T-cell (primary cell): ENCODE measurements at places on chromosomes 5 and 9.

GRCh38 chr5:125033602-125034001 lies 287.2 kb upstream of the ZNF608 start:
- no peak for DNase-seq

DNA sequence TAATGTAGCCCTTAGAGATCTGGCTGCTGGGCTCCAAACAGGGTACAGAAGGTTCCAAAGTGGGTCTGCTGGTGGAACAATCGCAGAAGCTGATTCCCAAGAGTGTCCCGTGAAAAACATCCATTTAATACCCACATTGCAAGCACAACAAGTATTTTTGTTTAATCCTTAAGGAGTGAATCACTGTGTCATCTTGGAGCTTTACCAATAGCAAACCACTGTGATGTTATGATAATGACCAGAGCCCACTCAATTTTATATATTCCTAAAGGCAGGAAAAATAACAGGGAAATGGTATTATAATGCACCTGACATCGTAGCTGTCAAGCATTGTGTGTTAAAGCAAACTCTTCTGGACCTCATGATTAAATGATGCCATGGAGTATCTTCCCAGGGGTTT lies 291.9 kb downstream of the FBXL7 start:
- DNase-seq, result no peak

- DNase-seq, result no peak
Observed at GRCh38 chr5:135116160-135116561, 82.1 kb upstream of the PITX1 start.

- no peak for DNase-seq
Observed at GRCh38 chr5:90547072-90547536, 11.5 kb upstream of the ADGRV1 start.

GRCh38 chr5:153755913-153756500 lies 265.5 kb downstream of the GRIA1 start:
- DNase-seq, result no peak

GRCh38 chr5:178241688-178242231 lies 9.2 kb upstream of the PHYKPL start:
- no peak for DNase-seq

GRCh38 chr9:84151640-84152039 lies 171.0 kb downstream of the RMI1 start:
- no peak for DNase-seq

DNA sequence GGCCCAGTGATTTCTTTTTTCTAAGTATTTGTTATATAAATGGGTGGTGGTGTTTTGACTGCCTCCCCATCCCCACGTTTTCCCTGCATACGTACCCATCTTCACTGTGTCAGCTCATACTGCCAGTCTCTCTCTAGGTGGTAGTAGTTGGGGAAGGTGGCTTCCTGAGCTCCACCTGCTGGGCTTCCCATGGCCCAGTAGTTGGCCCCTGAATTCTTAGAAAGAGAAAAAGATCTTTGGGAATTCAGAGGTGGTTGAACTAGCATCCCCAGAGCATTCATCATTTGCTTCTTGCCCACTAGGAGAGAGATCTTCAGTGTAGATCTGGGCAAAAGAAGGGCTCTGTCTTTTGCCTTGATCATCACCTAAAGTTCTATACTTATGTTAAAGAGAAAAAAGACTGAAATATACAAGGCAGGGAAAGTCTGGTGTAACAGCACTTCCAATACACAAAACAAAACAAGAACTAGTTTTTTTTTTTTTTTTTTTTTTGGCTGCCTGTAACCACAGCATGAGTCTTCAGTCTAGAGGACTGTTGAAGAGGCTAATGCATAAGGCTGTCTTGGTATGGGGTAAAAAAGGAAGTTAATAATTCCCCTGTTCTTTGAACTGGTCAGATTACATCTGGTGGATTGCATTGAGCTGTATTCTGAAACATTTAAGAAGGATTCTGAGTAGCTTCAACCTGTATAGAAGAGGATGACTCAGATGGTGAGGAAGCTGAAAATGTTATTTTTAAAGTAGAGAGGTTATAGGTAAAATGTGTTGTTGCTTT lies 128.7 kb downstream of the ATG10 start:
- DNase-seq, result no peak

- DNase-seq, result no peak
Observed at GRCh38 chr9:99350461-99350860, 128.4 kb downstream of the SEC61B start.

GRCh38 chr5:100690036-100690560 lies 154.9 kb downstream of the FAM174A start:
- no peak for DNase-seq

GRCh38 chr5:78801413-78801812 lies 152.8 kb upstream of the LHFPL2 start:
- no peak for DNase-seq

GRCh38 chr5:2763533-2763794 lies 12.0 kb upstream of the IRX2 start:
- DNase-seq, result no peak

DNA sequence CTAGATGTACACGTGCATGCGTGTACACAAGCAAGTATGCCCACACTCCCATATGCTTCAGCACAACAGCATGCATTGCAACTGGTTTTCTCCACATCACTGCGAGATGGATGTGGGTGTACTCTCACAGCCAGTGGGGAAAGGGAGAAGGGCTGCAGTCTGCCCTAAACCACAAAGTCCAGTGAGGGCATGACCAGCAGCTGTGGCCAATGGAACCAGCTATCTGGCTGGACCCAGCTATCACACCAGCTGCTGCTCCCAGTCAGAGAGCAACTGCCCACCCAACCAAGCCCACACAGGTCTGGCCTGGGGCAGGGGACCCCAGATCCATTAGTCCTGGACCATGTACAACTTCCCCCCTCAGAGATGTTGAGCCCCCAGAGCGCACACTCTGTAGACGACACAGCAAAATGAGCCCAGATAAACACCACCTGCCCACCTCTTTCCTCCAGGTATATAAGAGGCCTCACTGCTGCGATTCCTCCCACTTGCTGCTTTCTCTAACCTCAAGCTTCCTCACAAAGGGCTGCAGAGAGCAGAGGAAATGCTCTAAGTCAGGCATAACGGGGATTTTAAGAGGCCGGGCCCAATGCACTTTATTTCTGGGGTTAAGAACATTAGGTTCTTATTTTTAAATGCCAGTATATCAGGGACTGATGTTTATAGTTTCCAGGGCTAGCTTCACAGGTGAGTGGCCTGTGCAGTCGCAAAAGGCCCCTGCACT lies 39.0 kb downstream of the SHB start:
- no peak for DNase-seq

DNA sequence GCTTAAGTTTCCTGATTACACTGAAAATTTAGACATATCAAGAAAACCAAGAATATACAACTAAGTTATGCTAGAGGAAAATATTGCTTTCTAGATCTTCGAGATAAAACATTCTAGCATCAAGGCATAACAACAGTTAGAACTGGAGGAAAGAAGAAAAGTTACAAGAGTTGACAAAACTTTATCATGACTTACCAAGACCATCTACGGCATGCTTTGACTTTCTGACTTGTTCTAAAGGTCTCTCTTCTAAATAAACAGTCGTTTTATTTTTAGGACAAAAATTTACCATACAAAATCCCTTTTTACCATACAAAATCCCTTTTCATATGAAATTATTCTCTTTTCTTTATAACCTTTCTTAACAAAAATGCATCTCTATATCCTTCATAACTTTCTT lies 1110.1 kb upstream of the CDH10 start:
- DNase-seq, result no peak

DNA sequence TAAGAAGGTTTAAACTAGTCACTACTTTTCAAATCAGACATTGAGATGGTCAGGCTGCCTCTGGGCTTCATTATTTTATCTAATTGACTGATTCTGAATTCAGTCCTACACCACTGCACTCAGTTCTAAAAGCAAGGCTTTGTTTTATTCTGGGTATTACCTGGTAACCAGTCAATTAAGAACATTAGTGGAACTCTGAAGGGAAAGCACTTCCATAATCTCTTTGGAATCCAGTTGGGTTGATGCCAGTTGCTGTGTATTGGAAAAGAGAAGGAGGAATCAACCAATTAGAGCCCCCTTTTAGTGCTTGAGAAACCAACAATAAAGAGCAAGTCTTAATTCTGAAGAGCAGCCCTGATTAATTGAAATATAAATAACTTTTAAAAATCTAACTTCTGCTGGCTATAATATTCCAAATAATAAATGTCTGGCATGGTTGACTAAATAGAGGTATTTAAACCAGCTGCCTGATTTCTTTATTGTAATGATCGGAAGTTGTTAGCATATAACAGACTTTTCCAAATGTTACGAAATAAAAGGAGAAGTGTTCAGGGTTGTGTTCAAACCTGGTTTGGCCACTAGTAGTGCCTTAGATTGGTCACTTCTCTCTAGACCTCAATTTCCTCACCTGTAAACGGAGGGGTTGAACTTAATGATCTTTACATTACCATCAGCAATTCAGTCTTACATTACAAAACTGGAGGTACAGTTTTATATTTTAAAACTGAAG lies 32.0 kb downstream of the CPEB4 start:
- no peak for DNase-seq

GRCh38 chr9:101628173-101628572 lies 33.4 kb upstream of the PPP3R2 start:
- DNase-seq, result no peak

- DNase-seq, result no peak
Observed at GRCh38 chr5:62717301-62717933, 138.8 kb downstream of the LRRC70 start.

DNA sequence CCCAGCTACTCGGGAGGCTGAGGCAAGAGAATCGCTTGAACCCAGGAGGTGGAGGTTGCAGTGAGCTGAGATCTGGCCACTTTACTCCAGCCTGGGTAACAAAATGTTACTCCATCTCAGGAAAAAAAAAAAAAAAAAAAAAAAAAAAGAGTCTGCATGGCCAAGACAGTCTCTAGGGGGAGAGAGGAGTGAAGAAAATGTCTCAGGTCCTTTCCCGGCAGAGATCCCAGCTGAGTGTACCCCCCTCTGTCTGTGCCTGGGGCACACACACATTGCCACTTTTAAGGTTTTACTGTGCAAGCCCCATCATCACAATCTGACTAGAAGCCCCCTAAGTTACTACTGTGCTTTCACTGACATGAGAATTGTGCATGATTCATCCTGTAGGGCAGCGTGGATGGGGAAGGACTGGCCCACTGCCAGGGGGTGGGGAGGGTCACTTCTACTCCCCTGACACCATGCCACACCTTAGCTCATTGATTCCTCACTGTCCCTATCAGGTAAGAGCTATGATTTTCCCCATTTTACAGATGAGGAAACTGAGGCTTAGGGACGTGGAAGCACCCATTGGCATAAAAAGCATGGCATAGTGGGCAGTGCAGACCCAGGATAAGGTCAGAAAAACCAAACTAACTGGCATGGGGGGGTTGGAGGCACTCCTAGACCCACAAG lies 102.3 kb upstream of the LARP1 start:
- DNase-seq, result no peak

GRCh38 chr5:102295534-102296177 lies 428 bp downstream of the SLCO4C1 start:
- no peak for DNase-seq

GRCh38 chr5:36606036-36606427 lies 374 bp upstream of the SLC1A3 start:
- no peak for DNase-seq

- DNase-seq, result no peak
Observed at GRCh38 chr9:125574126-125574877, 132.7 kb downstream of the MAPKAP1 start.

- no peak for DNase-seq
Observed at GRCh38 chr9:35682051-35682450, 7.7 kb downstream of the TPM2 start.

DNA sequence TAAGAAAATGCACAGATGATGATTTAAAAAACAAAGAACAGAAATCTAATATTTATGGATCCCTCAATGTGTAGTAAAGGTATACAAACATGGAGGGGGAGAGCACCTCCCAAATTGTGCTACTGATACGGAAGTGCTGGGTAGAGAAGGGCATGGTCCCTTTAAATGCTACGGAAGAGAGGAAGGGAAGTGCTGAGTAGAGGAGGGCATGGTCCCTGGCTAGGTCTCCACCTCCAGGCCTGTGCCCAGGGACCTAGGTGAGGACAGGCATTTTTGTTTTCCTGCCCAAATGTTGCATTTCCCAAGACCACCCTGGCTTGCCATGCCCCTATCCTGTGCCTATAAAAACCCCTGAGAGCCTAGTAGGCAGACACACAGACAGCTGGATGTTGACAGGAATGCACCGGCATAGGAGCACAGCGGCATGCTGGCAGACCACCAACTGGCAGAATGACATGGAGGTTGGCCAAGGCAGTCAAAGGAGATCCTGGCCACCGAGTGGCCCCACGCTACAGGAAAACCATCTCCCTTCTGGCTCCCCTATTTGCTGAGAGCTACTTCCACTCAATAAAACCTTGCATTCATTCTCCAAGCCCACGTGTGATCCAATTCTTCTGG lies 62.1 kb upstream of the SPDL1 start:
- no peak for DNase-seq

- DNase-seq, result no peak
Observed at GRCh38 chr5:60960591-60960990, 15.6 kb downstream of the NDUFAF2 start.

DNA sequence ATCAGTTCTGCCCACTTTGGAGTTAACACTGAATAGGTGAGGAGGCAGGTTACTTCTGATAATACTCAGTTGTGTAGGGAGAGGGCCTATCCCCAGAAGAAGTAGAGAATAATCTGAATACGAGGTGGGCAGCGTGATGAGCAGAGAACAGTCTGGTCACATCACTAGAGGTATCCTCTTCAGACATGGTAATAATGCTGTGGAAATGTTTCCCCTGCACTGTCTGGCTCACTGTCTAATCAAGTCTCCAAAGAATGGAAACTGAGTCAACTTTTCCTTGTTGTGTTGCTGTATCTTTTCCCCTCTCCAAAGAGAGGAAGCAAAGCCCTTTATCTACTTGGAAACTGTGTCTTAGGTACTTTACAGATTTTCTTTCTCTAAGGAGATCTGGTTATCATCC lies 110.9 kb upstream of the ANKRD55 start:
- DNase-seq, result no peak

DNA sequence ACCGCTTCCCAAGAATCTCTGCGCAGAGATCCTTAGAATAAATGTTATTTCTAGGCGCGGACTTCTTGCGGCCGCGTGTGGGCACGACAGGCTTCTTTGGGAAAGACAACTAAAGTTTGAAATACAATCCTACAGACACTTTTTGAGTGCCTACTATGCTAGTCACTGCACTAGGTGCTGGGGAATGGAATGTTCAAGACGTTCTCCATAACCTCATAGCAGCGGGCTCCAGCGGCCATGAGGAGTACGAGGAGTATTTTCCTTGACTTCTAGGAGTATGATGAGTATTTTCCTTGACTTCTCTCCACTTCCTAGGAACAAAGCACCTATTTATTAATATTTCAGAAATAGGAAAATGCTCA lies 636 bp upstream of the PWWP2A start:
- DNase-seq, result no peak

- DNase-seq, result no peak
Observed at GRCh38 chr5:89324990-89325389, 442.0 kb upstream of the MEF2C start.

GRCh38 chr5:175555168-175555785 lies 76.9 kb downstream of the SFXN1 start:
- no peak for DNase-seq
